Pancreas (tissue), 10 donors: ENCODE measurements at places on chromosomes 11 and 22. TPM values are rescaled to one million over a fixed set of nuclear protein-coding genes. Genes with fewer than 3 reads are reported as not detected.

GRCh38 chr22:19722982-19723231, 432 bp upstream of the GP1BB start:
- peaks cover 6% of the 10 kb centered on the region for H3K4me1 ChIP-seq
- H3K4me3 ChIP-seq = no peak overlapping the region
- H3K27ac ChIP-seq = no peak overlapping the region
- no peaks in the 10 kb centered on the region for H3K27me3 ChIP-seq
- DNase-seq = no peak
- H3K36me3 ChIP-seq = no peaks in the 10 kb centered on the region

DNA sequence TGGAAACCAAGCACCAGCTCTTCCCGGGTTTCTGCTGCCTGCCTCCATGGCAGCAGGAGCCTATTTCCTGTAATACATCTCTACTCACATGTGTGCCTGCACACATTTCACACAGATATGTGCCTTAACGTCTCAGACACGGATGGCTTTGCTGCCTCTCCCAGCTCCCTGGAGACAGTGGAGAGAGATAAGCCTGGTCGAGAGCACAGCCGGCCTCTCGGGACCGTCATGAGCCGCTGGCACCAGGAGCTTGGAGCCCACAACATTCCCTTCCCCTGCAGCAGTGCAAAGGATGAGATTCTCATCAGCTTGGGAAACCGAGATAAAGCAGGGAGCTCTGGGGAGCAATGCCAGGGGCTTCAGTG, 587.7 kb downstream of the BRD1 start:
- no peaks in the 10 kb centered on the region for H3K4me1 ChIP-seq
- H3K4me3 ChIP-seq = no peak overlapping the region
- no peak for DNase-seq
- H3K27ac ChIP-seq = no peak overlapping the region

DNA sequence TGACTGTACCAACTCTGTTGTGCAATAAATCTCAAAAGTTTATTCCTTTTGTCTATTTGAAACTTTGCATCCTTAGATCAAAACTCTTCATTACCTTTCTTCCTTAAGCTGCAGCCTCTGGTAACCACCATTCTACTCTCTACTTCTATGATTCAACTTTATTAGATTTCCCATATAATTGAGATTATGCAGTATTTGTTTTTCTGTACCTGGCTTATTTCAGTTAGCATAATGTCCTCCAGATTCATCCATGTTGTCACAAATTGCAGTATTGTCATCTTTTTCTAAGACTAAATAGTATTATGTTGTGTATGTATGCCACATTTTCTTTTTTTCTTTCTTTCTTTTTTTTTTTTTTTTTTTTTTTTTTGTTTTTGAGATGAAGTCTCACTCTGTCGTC, 1176.3 kb upstream of the TENM4 start:
- DNase-seq = no peak
- H3K27ac ChIP-seq = no peak overlapping the region
- no peaks in the 10 kb centered on the region for H3K36me3 ChIP-seq
- no peaks in the 10 kb centered on the region for H3K27me3 ChIP-seq

Gene ROBO4
- 4.7 TPM for total RNA-seq
